KBM-7 (cell line): ENCODE measurements at places on chromosomes 16 and 17.

GRCh38 chr17:19010729-19011505, 6.4 kb upstream of the FAM83G start:
- DNase-seq = no peak

DNA sequence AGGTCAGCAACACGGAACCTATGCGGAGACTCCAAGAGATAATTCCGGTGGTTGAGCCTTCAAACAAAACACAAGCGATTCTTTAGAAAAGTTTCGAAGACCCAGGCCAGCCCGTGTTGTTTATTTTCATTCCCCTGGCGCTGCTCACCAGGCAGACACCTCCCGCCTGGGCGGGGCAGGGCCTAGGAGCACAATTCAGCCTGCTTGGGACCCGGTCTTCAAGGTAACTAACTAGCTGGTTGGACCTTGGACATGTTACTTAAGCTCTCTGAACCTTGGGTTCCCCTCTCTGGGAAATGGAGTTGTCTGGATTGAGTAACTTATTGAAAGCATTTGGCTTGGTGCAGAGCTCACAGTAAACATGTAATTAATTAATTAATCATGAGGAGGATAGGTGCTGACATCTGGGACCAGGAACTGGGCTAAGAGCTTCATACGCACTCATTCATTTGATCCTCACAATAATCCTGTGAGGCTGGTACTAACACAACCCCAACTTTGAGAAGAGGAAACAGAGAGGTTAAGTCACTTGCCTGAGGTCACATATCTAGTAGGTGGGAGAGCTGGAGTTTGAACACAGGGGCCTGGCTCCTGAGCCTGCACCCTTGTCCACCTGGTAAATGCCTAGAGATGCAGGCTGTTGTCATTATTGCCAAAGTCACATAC, 125.3 kb upstream of the SMURF2 start:
- DNase-seq = no peak

DNA sequence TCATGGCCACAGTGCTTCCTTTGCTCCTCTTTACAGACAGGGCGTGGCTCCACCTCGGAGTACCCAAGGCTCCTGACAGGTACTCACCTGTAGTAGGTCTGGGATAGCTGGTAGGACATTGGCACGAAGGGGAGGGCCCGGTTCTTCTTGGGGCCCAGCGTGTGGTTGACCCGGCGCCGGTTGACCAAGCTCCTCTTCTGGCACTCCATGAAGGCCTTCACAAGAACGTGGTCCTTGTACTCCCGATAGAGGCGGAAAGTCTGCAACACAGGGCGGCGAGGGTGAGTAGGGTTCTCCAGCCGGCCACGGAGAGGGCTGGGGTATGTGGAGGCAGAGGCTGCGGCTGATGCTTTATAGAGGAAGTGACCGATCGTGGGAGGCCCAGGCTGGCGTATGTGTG, 69.7 kb downstream of the IL21R start:
- DNase-seq = no peak

- DNase-seq = peak; percentile 26
Measured at GRCh38 chr16:68382296-68382718, 66.0 kb downstream of the SMPD3 start.

- peak; percentile 89 for DNase-seq
Measured at GRCh38 chr16:12801511-12802042, 2.1 kb downstream of the CPPED1 start.

DNA sequence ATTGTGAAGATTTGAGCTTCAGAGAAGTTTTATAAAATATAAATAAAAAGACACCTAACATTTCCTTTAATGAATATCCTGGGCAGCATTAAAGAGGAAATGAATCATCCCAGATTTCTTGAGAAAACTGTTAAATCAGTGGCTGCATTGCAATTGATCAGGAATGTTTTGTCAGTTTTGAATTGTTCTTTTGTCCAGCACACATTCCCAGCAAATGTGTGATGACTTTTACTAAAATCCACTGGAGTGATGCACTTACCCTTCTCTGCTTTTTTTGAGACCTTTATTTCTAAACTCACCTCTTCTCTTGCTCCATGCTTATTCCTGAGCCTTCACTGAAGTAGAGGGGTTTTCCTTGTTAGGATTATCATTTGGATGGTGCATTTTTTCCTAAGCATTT, 1307.2 kb downstream of the CDH8 start:
- no peak for DNase-seq

GRCh38 chr16:2256531-2257140, 5.2 kb upstream of the ECI1 start:
- DNase-seq = no peak

- DNase-seq = no peak
Measured at GRCh38 chr16:64098451-64098850, 1023.4 kb downstream of the CDH11 start.

DNA sequence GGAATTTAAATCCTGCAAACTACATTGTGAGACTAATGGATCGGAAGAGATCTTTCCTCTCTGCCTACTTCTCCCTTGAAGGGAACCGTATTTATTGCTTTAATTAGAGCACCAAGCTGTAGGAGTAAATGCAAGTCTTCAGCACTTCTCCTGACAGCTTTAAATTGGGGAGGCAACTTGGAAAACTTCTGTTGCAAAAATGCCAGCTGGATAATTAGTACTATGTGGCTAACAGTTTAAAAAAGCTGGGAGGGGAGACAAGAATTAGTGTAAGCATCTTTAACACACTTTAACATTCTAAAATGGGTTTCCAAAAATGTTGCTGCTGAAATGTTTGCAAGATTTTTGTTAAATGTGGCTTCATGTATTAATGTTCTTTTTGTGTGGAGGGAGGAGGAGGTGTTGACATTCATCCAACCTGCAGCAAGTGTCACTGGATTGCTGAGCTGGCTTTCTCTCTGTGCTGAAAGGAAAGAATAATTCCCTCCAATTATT, 108.5 kb downstream of the PCTP start:
- DNase-seq = no peak

DNA sequence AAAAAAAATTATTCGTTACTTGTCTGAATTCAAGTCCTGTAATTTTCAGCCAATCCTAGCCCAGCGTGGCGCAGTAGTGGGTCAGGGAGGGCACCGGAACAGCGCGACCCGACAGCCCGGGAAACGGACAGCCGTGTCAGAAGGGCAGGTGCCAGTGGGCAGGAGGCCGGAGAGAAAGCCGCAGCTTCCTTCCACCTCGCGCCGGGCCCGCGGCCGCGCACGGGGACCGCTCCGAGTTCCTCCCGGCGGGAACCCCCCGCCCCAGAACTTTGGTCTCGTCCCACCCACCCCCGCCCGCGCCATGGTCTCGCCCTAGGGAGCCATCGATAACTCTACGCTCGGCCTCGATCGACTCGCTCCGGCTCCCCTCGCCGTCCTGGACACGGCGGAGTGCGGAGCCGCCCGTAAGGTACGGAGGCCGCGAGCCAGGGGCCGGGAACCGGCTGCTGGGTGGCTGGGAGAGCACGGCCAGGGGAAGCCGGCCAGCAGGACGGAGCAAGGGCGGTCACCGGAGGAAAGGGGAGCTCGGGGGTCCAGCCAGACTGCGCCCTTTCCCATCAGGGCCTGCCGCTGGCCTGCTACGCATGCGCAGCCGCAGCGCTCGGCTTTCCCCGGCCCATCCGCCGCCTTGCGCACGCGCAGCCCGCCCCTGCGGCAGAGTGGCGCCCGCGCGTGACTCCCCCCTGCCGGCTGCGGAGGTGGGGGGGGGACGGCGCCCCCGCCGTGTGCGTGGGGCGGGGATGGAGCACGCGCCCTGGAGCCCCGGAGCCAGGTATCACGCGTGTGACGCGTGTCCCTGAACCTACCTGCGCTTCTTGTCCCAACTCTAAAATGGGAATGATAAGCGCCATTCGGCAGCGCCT, at the start of gene MLST8:
Gene MLST8, plus strand, starts transcription at position 351 of the 863 bp plus-strand sequence. CDS start 632 bp downstream, outside the sequence.
- peak; percentile 87 for DNase-seq

- DNase-seq = peak; percentile 89
Measured at GRCh38 chr16:49281843-49282642, 405 bp upstream of the CBLN1 start.

DNA sequence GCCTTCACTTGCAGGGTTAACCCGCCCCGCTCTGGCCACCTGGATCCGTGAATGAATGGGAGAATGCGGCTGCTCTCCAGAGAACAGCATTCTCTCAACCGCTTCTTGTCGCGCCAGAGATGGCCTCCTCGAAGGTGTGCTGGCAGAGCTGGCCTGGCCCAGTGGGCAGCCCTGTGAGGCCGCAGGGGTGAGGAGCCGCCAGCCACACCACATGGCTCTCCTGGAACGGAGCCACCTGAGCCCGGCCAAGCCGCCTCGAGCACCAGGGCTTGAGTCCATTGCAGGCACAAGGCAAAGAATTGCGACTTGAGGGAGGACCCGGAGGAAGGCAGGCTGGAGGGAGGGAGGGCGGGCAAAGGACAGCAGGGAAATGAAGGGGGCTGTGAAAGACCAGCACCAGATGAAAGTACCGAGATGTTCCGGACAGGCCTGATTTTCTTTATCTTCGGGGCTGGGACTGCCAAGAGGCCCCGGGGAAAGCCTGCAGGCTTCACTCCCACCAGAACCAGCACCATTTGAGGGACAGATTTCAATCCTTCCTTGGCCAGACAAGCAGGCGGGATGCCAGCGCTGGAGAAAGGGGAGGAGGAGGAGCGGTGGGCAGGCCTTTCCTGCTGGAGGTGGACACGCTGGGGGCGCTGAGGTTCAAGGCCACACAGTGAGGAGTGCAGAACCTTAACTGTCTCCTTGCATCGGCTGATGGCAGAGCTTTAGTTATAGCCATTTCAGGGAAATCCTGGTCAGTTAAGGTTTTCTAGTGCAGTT, 69.4 kb downstream of the MRC2 start:
- DNase-seq = no peak

- no peak for DNase-seq
Measured at GRCh38 chr16:66903544-66904427, 14.9 kb downstream of the CDH16 start.

DNA sequence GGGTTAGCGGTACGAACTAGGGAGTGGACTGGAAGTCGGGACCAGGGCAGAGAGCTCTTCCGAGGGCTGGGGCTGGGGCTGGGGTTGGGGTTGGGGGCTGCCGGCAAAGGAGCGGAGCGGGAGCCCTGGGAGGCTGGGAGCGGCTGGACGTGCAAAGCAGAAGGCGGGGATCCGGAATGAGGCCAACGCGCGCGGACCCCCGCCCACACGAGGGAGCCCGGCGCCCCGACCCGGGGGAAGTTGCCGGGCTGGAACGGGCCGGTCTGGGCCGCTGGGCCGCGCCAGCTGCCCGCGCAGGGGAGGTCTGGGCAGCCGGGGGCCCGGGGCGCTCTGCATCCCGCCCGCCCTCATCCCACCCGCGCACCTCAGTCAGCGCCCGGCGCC, 323 bp downstream of the ST3GAL2 start:
- no peak for DNase-seq

- DNase-seq = no peak
Measured at GRCh38 chr17:43713494-43714162, 45.0 kb downstream of the SOST start.

DNA sequence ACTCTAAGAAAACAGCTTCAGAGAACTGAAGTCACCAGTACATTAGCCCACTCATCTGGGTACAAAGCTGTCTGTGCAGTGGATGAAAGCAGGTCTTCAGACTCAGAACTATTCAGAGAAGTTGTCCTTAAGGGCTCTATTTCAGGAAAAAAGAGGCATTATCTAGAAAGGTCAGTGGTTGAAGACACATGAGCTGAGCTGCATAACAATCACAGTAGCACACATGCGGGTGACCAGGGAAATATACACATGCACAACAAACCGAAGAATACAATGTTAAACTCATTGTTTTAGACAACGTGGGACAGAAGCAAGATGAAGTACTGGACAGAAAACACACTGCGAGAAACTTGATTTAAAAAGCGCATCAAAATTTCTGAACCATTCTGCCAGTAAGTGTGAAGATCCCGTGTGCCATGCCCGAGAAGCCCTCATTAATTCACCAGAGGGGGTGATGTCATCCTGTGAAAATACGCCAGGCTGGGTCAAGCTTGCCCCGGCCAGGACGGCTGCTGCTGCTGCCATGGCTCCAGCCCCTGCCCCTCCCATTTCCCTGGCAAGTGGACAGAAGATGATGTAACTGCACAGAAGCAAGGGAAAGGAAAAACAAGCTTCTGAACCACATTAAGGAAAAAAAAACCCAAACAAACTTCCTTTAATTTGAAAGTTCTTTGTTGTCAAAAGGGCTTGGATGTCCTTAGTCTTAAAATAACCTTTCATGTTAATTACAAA, 10.1 kb downstream of the DYNC1LI2 start:
- no peak for DNase-seq

- no peak for DNase-seq
Measured at GRCh38 chr16:68884861-68885720, 41.8 kb downstream of the TANGO6 start.

GRCh38 chr16:369866-370436, 387 bp downstream of the MRPL28 start:
- no peak for DNase-seq

DNA sequence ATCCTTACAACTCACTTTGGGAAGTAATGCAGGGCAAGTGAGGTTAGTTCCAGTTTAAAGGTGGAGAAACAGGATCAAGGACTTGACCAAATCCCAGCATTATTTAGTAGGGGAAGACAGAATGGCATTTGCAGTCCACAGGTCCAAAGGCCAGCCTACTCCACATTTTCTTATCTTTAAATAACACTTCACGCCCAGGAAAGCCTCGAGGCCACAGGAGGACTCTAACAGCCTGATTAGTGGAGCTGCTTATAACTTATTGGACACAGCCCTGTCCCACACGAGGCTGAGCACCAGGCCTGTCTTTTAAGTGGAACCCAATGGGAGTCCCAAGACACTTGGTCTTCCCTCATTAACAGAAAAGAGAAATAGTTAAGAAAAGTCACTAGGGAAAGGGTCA, 12.1 kb upstream of the HYDIN start:
- no peak for DNase-seq

GRCh38 chr17:71163121-71163812, 957.6 kb upstream of the SOX9 start:
- no peak for DNase-seq

- DNase-seq = no peak
Measured at GRCh38 chr17:71914812-71915211, 206.0 kb upstream of the SOX9 start.

DNA sequence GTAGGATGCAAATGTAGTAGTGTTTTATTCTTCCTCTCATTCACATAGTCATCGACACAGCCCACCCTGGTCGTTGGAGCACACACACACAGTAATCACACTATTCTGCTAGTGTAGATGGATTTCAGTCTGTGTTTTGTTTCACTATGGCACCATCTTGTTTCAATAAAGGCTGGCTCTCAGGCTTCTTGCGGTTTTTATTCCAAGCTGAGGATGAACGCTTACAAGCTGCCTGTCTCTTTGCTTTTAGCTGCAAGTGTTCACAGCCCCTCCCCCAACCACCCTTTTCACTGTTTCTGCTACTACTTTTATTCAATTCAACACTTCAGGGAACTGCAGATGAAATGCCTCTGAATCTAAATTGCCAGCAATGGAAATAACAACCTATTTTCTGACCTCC, 140.9 kb upstream of the PMFBP1 start:
- DNase-seq = no peak

GRCh38 chr16:49292413-49292812, 10.8 kb upstream of the CBLN1 start:
- no peak for DNase-seq

GRCh38 chr16:59651662-59652061, 917.5 kb upstream of the GOT2 start:
- DNase-seq = no peak

- no peak for DNase-seq
Measured at GRCh38 chr17:5241861-5242671, 7.4 kb upstream of the SCIMP start.

- DNase-seq = no peak
Measured at GRCh38 chr17:65456368-65457151, 104.9 kb downstream of the AXIN2 start.
